Activated effector memory CD4-positive, alpha-beta T cell treated with Interleukin-2 at 50 U/mL for 16 hours (primary cell): ENCODE measurements at places on chromosomes 16 and 17.

DNA sequence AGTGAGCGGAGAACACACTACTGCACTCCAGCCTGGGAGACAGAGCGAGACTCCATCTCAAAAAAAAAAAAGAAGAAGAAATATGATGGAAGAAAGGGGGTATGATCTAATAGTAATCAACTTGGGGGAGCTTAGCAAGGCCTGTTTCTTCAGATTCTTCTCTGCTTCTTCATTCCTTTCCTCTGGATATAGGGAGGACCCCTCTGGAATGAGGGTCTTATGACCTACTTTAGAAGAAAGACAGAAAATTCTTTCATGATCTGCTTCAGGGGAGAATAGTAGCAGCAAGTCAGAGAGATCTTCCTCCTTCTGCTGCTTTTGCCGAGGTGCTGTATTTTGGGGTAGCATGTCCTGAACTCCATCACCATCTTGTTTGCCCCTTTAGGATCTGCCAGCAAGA, 44.9 kb upstream of the ETV4 start:
- no peak for DNase-seq

DNA sequence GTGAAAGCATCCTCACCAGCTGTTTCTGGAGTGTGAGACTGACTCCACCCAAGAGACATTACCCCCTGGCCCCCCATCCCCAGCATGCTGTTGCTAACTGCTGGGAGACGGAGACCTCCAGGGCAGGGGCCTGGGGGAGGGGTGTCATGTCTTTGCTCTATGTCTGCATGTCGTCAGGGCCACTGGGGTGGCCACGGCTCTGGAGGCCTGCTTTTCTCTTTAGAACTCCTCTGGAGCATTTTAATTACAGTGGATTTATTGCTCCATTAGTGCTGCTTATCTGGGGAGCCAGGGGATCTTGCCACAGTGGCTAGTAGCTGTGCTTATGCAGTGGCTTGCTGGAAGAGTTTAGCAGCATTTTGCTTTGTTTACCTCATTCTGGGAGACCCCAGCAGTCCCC, 32.3 kb downstream of the CLEC16A start:
- no peak for DNase-seq

DNA sequence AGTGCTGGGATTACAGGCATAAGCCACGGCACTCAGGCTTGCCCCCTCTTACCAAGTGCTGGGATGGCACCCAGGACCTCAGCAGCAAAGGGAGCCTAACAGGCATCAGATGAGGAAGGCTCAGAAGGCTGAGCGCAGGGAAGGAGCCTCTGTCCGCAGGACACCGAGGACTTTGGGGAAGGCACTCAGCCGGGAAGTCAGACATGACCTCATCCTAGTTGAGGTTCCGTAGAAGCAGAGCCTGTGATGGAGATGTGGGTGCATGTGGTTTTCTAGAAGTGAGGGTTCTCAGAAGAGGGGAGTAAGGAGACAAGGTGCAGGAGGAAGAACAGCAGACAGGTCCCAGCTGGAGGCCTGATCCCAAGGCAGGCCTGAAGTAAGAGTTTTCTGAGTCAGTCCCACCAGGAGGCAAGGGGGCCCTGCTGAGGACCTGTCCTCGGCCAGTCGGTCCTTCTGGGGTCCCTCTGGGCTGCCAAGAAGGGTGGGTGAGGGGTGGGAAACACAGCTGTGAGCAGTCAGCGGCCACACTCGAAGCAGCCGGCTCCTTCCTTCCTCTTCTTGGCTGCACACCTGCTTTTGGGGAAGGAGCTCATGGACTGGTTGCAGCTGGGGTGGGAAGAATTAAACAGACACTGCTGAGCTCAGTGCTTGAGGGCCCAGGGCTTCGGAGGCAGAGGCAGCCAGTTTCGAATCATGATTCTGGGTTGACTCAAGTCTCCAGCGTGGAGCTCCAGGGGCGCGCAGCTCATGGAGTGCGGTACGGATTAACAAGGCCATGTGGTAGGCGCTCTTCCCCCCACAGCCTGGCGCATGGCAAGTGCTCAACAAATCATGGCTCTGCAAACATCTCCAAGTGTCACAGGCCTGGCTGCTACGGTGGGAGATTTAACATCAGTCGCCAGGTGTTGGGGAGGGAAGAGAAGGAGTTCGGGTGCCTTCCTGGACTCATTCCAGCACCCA, 38.9 kb upstream of the SNN start:
- DNase-seq, result no peak

- DNase-seq, result no peak
Observed at GRCh38 chr16:85215478-85216118, 103.3 kb upstream of the CIBAR2 start.

DNA sequence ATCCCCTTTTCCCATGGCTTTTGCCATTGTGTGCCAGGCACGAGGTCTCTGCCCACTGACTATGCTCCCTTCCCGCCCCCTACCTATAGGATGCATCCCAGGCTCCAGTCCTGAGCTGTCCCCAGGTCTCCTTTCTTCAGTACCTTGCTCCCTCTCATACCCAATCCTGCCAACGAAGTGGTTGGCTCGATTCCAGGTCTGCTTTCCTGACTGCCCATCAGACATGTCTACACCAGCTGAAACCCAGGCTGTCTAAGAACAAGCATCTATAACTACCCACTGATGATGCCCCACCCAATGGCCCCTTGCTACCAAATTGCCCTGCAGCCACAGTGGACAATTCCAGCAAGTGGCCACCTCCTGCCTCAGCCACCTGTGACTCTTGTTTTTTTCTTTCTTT, 479.1 kb downstream of the SOX9 start:
- DNase-seq, result no peak

DNA sequence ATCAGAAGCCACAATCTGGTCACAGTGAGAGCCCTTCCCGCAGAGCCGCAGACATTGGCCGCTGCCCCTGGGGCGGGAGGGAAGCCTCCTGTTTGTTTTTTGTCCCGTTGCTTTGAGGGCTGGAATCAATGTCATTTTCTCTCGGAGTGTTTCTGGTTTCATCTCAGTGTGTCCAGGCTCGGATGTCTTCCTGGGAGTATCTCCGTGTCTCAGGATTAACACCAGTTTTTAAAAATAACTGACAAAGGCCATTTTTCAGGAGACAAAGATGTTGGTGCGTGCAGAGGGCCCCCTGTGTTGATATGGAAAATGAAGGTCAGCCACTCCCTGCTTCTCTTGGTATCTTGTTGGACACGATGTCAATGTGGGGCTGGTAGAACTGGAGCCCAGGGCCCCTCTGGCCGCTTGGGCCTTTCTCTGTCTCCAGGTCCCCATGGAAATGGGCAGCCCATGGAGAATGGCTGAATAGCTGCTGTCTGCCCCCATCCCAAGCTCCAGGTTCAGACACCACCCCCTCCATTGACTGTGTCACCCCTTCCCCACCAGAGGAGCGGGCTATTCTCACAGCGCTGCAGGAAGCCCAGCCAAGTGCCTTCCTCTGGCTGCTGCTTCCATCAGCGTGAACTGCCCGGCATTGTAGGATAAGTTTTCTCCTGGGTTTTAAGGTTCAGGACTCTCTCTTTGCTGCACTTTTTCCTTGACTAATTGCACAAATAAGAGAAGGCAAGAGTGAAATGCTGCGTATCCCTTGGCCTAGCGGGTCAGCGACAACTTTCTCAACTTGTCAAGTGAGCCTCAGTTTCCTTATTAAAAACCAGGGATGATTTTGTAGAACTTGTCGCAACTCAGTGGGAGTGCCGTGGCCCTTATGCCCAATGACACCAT, 72.2 kb upstream of the METTL9 start:
- no peak for DNase-seq
